ENCODE measurements at places on chromosomes 13 and 19. TPM values are rescaled to one million over a fixed set of nuclear protein-coding genes. Genes with fewer than 3 reads are reported as not detected.

The KL gene
- total RNA-seq = 0.10 TPM

The ZNF681 gene
- total RNA-seq = 2.9 TPM

The MAG gene
- not detected for total RNA-seq

The PEAK3 gene
- 2.4 TPM for total RNA-seq

The POU2F2 gene
- total RNA-seq = 21.6 TPM

The B3GNT3 gene
- not detected for total RNA-seq

The TMEM272 gene
- not detected for total RNA-seq

The PDE4C gene
- total RNA-seq = 0.22 TPM

The KLK4 gene
- total RNA-seq = not detected

The KIR2DL3 gene
- 11.7 TPM for total RNA-seq

The GRIK5 gene
- 1.0 TPM for total RNA-seq

The TMEM161A gene
- 38.1 TPM for total RNA-seq

The COX7A1 gene
- not detected for total RNA-seq

The ZNF829 gene
- 6.8 TPM for total RNA-seq

The VSTM1 gene
- total RNA-seq = not detected

The CYP2A6 gene
- total RNA-seq = not detected

GRCh38 chr19:3368848-3369336 lies 2.5 kb downstream of the NFIC start:
- DNase-seq = no peak

- DNase-seq = no peak
Measured at GRCh38 chr13:33362986-33363727, 77.6 kb upstream of the STARD13 start.

DNA sequence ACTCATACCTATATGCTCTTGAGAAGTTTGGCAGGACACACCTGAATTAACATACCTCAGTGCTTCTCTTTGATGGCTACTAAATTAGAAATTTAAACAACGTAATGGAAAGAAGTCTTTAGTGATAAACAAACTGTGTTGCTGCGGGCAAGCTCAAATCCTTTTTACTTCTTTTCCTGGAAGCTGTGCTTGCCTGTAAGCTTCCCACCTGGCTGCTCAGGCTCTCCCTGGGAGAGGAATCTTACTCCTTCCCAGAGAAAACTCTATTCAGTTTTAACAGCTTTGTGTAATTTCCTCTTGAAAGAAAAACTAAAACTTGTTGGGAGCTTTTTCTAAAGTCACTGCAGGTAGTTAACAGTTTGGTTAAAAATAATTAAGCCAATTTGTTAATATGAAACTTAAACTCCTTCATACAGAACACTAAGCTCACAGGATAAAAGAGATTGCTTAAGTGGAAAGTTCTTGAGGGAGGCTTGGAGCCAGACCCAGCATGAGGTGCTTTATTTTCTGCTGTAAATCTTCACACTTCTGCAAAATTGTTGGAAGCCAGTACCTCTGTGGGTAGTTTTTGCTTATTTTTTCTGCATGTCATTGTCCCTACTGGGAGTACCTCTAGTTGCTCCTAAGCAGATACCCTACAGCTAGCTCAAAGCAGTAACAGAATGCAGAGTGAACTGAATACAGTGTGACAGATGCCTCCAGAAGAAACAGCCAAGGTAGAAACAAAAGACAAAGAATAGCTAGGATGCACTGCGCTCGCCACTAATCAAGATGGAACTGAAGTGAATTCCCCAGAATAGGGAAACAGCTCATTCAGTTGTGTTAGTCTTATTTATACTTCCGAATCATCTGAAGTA lies 1253.0 kb downstream of the PCDH17 start:
- DNase-seq = no peak

DNA sequence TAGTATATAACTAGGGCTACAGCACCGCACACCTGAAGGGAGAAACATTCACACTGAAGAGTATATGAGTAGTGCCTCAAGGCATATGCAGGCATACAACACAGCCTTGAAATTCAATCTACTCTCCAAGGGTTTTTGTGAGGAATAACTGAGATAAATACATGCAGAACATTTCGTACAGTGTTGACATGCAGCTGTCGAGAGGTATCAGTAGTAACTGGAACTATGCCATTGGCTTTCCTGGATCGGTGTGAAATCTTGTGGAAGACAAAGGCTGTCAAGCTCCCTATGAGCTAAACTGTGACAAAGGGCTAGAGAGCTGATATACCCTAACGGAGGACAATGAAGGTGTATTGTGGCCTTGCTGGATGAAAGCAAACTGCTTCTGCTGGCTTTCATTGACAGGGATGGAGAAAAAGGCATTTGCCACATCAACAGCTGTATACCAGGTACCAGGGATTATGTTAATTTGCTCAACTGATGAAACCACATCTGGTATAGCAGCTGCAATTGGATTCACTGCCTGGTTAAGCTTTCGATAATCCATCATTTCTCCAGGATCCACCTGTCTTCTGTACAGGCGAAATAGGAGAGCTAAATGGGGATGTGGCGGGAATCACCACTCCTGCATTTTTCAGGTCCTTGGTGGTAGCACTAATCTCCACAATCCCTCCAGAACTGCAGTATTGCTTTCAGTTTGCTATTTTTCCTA lies 16.3 kb downstream of the MTRF1 start:
- DNase-seq = no peak

DNA sequence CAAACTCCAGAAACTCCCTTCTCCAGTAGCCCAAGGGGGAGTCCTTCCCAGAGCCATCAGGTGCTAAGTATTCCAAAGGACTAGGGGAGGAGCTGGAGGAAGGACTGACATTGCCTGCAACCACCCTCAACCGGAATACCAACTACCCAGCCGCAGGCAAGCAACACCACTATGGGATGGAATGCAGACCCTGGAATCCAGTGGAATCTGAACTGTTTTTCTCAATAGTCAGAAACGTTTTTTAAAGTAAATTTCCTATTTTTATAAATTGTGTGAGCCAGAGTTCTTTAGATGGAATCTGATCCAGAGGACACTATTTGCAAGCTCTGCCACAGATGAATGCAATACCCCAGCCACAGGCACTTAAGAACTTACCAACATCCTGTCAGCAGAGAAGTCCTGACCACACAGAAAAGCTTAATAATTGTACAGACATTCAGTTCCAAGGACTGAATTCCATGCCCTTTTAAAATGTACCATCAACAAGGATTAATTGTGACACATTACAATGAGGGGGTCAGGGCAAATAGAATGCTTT lies 92.1 kb downstream of the USP12 start:
- no peak for DNase-seq

- DNase-seq = no peak
Measured at GRCh38 chr19:15841875-15842569, 26.6 kb upstream of the OR10H1 start.

DNA sequence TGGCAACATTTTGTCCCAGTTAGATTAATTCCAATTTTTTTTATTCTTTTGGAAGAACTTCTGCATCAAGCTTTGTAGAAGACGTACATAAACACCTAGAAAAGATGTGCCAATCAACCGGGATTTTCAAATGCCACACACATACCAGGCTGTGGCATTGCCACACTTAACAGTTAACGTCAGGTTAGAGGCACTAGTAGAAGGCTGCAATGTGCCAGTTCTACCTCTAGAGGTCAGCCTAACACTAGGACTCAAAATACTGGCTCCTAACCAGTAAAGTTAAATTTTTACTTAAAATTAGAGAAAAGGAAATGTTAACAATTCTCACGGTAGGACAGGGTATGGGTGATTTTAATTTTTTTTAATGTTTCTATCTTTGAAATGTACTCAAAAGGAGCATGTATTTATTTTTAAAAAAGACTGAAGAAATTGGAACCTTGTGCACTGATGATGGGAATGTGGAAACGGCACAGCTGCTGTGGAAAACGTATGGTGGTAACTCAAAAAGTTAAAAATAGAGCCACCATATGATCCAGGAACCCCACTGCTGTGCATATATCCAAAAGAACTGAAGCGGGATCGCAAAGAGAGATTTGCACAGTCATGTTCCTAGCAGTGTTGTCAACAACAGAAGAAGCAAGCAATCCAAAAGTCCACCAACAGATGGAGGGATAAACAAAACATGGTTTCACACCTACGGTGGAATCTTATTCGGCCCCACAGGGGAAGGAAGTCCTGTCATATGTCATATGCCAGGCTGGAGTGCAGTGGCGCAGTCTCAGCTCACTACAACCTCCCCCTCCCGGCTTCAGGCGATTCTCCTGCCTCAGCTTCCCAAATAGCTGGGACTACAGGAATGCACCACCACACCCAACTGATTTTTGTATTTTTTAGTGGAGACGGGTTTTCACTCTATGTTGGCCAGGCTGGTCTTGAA lies 30.3 kb downstream of the CRYL1 start:
- no peak for DNase-seq

GRCh38 chr19:48216933-48217332 lies 38.8 kb downstream of the CARD8 start:
- DNase-seq = no peak

DNA sequence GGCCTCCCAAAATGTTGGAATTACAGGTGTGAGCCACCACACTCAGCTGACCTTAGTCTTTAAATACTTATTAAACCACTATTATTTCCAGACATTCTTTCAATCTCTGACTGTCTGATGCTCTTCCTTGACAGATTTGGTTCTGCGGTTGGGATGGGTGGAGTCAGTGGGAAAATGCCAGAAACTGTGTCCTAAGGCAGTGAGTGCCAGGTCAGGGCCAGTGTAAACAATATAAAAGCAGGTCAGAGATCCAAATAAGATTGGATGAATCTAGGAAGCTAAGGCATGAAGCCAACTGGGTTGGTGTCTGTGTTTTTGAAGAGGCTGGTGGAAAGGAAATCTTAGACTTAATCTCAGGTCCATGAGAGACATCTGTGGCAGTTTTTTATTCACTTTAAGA lies 74.7 kb downstream of the KLF5 start:
- no peak for DNase-seq

- no peak for DNase-seq
Measured at GRCh38 chr19:16820056-16820455, 9.1 kb upstream of the SIN3B start.

- no peak for DNase-seq
Measured at GRCh38 chr19:15124572-15125231, 17.5 kb downstream of the SYDE1 start.

- no peak for DNase-seq
Measured at GRCh38 chr19:55216461-55217198, 7.3 kb upstream of the PTPRH start.

GRCh38 chr13:40399756-40400155 lies 266.7 kb downstream of the FOXO1 start:
- no peak for DNase-seq

GRCh38 chr19:11662278-11662677 lies 65.0 kb downstream of the ZNF627 start:
- DNase-seq = no peak

DNA sequence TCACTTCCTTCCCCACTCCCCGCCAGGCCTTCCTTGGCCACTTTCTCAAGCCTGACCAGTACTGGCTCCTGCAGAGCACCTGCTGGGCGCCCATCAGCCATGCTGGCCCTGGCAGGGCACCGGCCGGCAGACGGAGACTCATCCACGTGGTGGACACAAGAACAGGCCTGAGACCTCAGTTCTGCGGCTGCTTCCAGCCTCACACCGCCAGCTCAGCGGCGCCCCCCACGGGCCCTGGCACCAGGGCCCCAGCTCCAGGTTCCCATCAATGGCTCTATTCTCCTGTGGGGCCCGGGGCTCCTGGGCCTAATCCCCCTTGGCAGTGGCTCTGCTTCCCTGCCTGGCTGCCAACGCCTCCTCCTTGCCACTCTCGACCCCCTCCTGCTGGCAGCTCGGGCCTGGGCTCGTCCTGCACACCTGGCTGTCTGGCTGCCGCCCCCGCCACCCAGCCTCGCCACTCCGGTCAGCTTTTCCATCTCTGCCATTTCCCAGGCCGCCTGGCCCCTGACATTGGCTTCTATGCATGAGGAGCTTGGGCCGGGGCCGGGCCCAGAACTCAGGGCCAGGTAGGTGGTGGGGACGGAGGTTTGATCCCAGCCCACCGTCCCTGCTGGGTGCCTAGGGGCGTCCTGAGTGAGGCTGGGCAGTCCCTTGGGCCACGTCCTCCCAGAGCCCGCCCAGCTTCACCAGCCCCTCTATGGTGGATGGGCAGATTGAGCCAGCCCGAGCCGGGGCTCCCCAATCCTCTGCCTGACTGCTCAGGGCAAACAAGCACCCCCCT lies 6.2 kb downstream of the NDUFA11 start:
- DNase-seq = no peak

GRCh38 chr13:31956980-31957644 lies 74.5 kb upstream of the FRY start:
- DNase-seq = no peak

GRCh38 chr13:49497272-49497671 lies 1.5 kb downstream of the PHF11 start:
- DNase-seq = peak; percentile 56

DNA sequence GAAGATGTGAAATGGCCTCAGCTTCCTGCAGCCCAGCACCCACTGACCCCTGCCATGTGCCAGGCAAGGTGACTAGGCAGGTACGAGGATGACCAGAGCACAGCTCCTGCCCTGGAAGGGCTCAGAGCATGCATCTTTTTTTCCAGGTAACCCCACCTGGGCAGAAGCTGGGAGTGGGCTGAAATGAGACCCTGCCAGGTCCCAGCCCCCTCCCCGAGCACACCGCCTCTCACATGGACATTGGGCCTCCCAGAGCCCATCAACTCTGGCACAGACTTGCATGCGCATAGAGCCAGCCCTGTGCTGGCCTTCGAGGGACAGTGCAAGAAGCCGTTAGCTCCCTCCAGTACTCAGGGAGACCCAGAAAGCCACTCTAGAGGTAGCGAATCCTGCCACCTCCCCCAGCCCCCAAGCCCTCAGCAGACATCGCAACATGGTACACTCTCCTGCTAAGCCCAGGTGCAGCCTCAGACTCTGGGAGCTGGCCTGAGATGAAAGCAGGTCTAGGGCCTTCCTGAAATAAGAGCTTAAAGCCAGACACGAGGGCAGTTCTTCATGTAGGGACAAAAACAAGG lies 8.9 kb upstream of the VSTM2B start:
- no peak for DNase-seq

DNA sequence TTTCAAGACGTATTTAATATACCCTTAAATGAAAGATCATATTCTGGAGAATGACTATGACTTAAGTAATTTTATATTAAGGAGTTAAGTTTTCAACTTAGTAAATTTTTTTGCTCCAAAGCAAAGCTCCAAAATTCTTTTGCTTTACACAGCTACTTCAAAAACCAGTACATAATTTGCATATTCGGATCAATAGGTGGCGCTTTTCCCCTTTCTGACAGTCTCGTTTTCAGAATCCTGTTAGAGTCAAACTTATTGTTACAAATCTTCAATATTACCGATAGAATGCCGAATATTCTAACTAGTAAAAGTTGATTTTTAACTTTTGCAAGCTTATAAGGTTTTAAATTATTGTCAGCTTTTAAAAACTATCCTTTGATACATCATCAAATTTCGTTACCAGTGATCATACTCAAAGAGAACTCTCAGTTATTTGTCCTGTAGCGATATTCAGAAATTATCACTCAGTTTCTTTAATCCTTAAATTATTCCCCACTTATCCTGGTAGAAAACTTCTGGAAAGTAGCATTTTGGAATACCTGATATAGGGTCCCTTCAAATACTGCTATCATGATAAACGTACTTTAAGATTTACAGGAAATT lies 852.7 kb upstream of the KLHL1 start:
- DNase-seq = no peak

GRCh38 chr13:72384186-72384823 lies 343.1 kb downstream of the MZT1 start:
- no peak for DNase-seq

GRCh38 chr13:97430296-97430695 lies 3.7 kb upstream of the RAP2A start:
- DNase-seq = no peak

Data from natural killer cell treated with Interleukin-12 subunit alpha and Interleukin-12 subunit beta and Interleukin-15 and Interleukin-18, amount 100 ng/mL, for 72 hours (primary cell).